Cerebellum (tissue), 4 donors: ENCODE measurements at places on chromosomes 11 and 22. TPM values are rescaled to one million over a fixed set of nuclear protein-coding genes. Genes with fewer than 3 reads are reported as not detected.

Gene SLC6A5
- 10.9 TPM for total RNA-seq

Gene UPK2
- total RNA-seq = not detected

Gene AQP11
- total RNA-seq = 6.5 TPM

Gene MFNG
- 5.4 TPM for total RNA-seq
